Right lung (tissue), 10 donors: ENCODE measurements at places on chromosomes 4 and X. TPM values are rescaled to one million over a fixed set of nuclear protein-coding genes. Genes with fewer than 3 reads are reported as not detected.

DNA sequence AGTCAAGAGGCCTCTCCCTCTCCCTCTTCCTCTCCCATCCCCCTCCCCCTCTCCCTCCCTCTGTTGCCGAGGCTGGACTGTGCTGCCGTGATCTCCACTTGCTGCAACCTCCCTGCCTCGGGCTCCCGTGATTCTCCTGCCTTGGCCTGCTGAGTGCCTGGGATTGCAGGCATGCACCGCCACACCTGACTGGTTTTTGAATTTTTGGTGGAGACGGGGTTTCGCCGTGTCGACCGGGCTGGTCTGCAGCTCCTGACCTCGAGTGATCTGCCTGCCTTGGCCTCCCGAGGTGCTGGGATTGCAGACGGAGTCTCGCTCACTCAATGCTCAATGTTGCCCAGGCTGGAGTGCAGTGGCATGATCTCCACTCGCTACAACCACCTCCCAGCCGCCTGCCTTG lies 165.1 kb downstream of the CENPC start:
- no peak for DNase-seq

DNA sequence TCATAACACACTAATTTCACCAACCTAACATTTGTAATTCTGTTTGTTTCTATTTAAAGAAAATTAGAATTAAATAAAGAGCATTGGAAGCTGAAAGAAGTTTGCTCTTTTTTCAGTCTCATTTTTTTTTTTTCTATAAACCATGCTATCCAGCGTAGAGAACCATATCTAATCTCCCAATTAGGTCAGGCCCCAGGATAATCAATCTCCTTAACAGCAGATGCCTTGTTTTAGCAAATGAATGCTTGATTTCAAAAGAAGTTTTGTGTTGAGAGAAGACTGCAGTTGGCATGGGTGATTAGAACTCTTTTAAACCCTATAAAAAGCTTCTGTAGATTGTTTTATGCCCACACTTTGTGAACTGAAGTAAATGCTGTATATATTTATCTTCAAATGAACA lies 15.6 kb upstream of the MAD2L1 start:
- DNase-seq = no peak

- no peak for DNase-seq
Observed at GRCh38 chr4:7045961-7046921, 3.1 kb downstream of the TADA2B start.

LIMCH1 gene
- polyA plus RNA-seq = 106 TPM

DNA sequence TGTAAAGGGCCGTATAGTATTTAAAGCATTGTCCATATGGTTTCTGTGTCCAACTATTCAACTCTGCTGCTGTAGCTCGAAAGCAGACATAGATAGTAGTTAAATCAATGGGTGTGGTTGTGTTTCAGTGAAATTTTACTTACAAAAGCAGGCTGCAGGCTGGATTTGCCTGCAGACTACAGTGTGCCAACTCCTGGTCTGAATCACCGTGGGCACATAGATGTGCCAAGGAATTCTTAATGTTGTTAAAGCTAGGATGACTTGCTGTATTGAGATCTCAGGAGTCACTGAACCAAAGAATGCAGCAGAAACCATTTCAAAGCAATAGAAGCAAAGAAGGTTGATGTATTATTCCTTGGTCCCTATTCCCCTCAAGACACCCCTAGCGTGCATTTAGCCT lies 379.0 kb downstream of the STIM2 start:
- no peak for DNase-seq

DNA sequence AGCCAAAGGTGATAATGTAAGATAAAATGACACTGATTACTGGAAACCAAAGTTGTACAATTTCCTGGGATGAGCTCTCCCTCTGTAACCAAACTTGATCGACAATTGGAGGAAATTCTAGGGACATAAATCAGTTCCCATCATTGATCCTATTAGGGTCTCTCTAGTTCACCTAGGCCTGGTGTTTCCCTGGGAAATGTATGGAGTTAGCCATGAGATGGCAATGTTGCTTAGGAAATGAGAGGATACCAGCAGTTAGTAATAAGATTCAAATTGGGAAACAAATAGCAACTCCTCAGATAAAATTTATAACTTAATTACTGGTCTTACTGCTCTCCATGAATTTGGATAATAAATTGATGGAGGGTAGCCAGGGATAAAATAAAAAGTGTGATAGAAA lies 52.2 kb downstream of the SPATA18 start:
- peak; percentile 6 for DNase-seq

DNA sequence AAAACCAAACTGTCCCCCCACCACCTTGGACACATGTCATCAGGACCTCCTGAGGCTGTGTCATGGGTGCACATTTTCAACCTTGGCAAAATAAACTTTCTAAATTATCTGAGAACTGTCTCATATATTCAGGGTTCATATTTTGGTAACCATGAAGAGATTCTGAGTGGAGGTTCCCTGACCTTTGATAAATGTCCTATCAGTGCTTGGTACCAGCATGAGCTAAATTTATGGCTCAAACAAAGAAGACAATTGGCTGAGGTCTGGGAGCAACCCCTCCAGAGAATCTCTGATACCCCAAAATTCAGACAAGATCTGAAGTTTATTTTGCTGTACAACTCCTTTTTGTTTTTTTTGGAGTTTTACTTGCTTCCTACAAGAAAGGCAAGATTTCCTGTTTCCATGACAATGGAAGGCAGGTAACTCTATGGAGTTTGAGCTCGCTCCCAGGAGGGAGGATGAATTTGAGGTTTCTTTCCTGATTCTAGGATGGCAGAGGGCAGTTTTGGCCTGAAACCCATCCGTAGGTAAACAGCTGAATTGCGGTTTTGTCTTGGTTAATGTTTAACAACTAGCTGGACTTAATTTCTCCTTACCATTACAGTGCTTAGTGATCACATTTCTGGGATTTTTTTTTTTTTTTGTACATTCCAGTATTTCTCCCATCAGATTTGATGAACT lies 14.5 kb downstream of the UGT2B15 start:
- DNase-seq = no peak

DNA sequence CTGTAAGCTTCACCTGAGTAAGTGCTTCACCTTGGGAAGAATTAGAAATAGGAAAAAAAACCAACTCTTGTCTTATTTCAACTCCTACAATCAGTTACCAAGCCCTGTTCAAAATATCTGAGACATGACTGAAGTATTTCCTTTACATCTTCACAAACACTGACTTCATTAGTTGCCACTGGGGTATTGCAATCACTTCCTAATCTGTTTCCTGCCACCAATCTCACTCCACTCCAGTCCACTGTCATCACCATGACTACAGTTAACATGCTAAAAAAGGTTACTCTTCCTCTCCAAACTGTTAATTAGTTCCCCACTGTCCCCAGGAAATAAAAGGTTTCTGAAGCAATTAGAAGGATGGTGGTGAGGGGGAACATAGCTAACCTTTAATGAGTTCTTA lies 3.3 kb upstream of the SUPT20HL1 start:
- DNase-seq = no peak

FTSJ1 gene
- 34.2 TPM for polyA plus RNA-seq

DNA sequence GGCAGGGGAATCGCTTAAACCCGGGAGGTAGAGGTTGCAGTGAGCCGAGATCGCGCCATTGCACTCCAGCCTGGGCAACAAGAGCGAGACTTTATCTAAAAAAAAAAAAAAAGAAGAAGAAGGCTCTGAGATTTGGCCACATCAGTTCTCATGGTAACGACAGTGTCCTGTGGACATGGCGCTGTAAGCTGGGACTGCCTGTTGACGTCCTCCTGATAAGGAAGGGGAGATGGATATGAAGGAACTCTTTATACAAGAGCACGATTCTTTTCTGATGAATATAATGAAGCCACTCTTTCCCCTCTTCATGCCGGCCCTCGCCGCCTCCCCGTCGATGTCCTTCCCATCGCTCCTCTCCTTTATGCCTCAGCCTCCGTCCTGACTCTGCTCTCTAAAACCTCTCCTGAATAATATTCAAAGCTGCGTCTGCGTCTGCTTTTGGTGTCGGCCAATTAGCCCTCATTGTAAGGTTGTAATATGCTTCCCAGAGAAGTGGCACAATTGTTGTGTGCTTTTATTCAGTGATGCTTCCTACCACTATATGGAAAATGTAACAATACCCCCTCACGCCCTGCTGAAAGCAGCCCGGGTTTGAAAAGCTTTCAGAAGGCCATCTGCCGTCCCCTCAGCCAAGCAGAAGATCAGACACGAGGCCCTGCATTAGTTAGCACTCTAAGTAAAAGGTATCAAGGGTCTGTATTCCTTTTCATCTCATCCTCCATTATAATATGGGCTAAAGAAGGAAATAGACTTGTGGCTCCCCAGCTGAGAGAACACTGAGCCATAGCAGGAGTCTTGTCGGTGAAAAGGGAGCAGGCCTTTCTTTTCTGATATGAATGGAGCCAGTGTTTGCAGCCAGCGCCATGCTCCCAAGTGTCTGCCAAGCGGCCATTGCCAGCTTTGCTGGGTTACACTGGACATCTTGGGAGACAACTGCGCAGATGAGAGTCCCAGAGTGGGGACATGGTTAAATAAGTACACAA lies 22.1 kb upstream of the SCOC start:
- no peak for DNase-seq

DNA sequence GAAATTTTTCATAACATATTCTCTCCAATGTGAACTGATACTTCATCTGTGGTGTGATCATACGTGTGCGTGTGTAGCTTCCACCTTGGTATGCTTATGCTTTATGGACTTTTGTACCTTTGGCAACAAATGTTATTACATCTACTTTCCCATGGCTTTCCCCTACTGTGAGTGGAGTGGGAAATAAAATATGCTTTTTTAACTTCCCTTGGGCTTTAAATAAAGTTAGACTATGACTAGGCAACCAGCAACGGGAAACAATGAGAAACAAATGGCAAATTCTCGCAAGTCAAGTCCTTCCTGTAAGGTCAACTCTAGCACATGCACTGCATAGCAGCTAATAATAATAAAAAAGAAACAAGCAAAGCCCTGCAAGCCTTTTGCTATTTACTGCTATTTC lies 205.0 kb upstream of the PDE5A start:
- DNase-seq = no peak

GBA3 gene
- not detected for polyA plus RNA-seq

POLN gene
- 4.6 TPM for polyA plus RNA-seq

TCEAL1 gene
- 40.5 TPM for polyA plus RNA-seq

- DNase-seq = no peak
Observed at GRCh38 chr4:24768604-24769003, 26.8 kb upstream of the SOD3 start.

ABLIM2 gene
- 6.1 TPM for polyA plus RNA-seq

DNA sequence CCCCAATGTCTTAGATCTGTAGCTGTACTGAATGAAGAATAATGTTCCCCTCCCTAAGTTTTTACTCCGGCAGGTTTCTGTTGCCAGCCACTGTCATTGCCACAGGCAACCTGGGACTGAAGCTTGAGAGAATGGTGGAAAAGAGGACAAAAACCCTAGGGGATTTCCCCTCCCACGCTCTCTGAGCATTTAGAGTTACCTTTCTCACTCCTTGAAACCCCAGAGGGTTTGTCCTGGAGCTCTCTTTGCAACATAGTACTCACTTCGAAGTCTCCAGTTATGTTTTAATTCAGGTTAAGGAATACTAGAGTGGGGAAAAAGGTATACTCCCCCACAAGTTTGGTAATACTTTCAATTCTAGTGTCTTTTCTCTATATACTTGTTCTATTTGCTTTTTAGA lies 31.5 kb downstream of the F8 start:
- DNase-seq = no peak

HTN3 gene
- polyA plus RNA-seq = not detected

GRCh38 chr4:38867478-38868058 lies at the start of gene FAM114A1:
TSS of gene FAM114A1 (plus strand) at chr4:38867806. CDS start at chr4:38878079, 10,273 bp downstream.
- DNase-seq = peak; percentile 87

AR gene
- 9.7 TPM for polyA plus RNA-seq

ADH1B gene
- polyA plus RNA-seq = 1,187 TPM

ARMCX1 gene
- 57.8 TPM for polyA plus RNA-seq

GRCh38 chrX:129323115-129323514 lies 200.2 kb downstream of the SMARCA1 start:
- DNase-seq = no peak

EMD gene
- 58.5 TPM for polyA plus RNA-seq

GRCh38 chrX:152306331-152306730 lies 144.8 kb downstream of the GABRA3 start:
- DNase-seq = no peak

NPY1R gene
- polyA plus RNA-seq = 0.46 TPM

- peak; percentile 96 for DNase-seq
Observed at GRCh38 chrX:16719334-16720084, at the start of gene SYAP1. TSS of gene SYAP1 (plus strand) at chrX:16719612. CDS start at chrX:16719725, 113 bp downstream.

DNA sequence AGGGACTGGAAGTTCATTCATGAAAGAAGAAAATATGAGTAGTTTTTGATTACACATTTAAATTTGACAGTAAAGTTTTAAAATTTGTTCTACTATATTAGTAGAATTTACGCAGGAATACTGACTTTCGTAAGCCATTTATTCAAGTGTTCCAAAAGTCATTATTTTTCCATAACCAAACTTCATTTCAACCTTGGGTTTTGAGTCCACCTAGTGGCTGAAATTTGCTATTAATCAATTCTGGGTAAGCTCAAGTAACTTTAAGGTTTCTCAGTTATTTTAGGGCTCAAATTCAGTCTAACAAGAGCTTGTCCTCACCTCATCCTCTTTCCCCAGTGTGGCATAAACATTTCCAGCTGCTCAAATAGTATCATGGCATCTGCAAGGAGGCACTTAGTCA lies 175.4 kb downstream of the SH3BGRL start:
- no peak for DNase-seq

DNA sequence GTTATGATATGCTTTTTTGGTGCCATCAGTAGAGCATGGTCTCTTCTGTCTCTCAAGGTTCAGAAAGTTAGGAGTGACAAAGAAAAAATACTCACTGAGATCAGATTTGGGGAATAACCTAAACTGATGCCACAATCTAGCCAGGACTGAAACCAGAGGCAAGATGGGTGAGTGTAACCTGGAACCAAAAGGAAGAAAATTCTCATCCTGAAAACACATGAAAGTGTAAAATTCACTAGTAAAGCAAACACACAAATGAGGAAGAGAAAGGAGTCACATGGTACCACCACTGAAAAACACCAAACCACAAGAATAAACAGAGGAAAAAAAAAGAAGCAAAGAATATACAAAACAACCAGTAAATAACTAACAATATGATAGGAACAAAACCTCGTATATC lies 96.4 kb downstream of the ANXA10 start:
- no peak for DNase-seq

- DNase-seq = peak; percentile 21
Observed at GRCh38 chr4:4735870-4736269, 123.6 kb upstream of the MSX1 start.
